ENCODE measurements at places on chromosomes 5 and 9. TPM values are rescaled to one million over a fixed set of nuclear protein-coding genes. Genes with fewer than 3 reads are reported as not detected.

NEUROG1 gene
- not detected for total RNA-seq

HSD17B3 gene
- 0.66 TPM for total RNA-seq

DDX4 gene
- not detected for total RNA-seq

ACTBL2 gene
- not detected for total RNA-seq

TRIM36 gene
- total RNA-seq: 0.48 TPM

PCDHB5 gene
- 5.0 TPM for total RNA-seq

DNA sequence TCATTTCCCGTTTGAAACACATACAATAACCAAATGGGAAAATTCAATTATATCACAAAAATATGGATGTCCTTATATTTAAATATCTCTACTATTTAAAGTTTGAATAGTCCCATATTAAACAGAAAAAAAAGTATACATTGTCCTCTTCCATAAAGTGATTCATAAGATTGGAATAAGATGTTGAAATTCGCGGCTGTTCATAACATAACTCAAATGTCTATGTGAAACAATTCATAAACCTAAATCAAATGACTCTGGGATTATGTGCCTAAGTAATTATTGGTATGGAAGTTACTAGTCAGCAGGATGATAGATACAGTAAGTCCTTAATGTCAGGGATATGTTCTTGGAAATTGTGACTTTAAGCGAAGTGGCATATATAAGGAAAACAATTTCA, 3.9 kb upstream of the EFNA5 start:
- H3K4me3 ChIP-seq: no peak overlapping the region
- DNase-seq: no peak
- H3K4me1 ChIP-seq: no peaks in the 10 kb centered on the region
- peaks cover 22% of the 10 kb centered on the region for H3K27me3 ChIP-seq
- H3K27ac ChIP-seq: no peak overlapping the region
- no peaks in the 10 kb centered on the region for H3K36me3 ChIP-seq

DNA sequence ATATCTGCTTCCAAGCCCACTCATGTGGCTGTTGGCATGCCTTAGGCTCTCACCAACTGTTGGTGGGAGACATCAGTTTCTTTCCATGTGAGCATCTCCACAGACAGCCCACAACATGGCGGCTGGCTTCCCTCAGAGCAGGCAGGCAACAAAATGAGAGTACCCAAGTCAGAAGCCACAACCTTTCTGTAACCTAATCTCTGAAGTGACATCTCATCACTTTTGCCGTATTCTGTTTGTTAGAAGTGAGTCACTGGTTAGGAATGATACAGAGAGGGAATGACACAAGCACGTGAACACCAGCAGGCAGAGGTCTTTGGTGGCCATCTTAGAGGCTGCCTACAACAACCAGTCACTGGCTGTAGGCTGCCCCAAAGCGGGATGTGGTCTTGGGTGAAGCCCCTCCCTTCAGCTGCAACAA, 88.6 kb upstream of the RASGRF2 start:
- no peak overlapping the region for H3K4me3 ChIP-seq
- H3K36me3 ChIP-seq: no peaks in the 10 kb centered on the region
- H3K27me3 ChIP-seq: no peaks in the 10 kb centered on the region
- H3K4me1 ChIP-seq: peaks cover 4% of the 10 kb centered on the region

DNA sequence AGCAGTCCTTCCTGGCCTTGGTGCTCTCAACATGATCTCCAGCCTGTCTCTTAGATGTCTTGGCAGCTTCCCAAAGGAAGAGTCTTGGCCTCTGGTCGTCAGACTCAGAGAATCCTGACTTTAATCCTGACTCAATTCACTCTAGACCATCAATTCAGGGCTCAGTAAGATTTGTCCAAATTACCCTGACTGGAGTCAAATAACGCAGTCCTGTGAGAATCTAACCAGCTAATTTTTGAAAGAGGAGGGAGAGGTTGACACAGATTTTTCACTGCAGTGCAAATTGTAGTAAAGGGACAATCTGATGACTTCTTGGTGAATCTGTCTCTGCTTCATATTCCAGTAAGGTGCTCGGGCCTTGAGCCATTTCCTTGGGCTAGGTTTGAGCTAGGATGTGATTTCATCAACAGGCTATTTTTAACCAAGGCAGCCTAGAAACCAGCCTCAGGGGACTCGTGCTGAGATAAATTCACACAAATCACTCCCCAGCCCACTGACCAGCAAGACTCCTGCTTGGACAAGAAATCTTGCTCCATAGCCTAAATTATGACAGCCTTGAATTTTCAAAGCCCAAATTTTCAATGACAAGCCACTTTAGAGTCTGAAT, 257.4 kb downstream of the ENC1 start:
- H3K36me3 ChIP-seq: no peaks in the 10 kb centered on the region
- H3K4me1 ChIP-seq: peaks cover 27% of the 10 kb centered on the region
- H3K27me3 ChIP-seq: no peaks in the 10 kb centered on the region

- H3K4me3 ChIP-seq: no peak overlapping the region
- no peak overlapping the region for H3K27ac ChIP-seq
- no peak for DNase-seq
- no peaks in the 10 kb centered on the region for H3K36me3 ChIP-seq
- H3K27me3 ChIP-seq: peaks cover 51% of the 10 kb centered on the region
- H3K4me1 ChIP-seq: peaks cover 5% of the 10 kb centered on the region
Measured at GRCh38 chr9:135242049-135242396, 154.6 kb downstream of the OLFM1 start.

DNA sequence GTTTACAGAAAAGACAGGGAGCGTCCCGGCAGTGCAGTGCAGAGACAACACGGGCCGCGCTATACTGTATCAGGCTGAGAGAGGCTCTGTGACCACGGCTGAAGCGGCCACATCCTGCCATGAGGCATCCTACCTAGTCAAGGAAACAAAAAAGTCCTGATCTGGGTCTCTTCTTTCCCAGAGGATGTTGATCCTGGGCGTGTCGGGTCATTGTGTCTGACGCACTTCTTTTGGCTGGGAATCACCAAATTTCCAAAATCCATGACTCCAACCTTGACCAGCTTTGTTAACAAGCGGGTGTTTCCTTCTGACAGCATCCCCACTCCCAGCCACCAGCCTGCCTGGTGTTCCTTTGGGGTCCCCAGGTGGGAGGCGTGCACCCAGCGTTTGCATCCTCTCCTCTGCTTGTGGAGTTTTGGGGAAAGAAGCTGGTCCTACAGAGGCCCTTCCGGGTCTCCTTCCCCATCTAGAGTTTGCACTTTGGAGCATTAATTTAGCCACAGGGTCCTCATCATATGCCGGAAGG, 91.4 kb upstream of the RAI14 start:
- H3K4me3 ChIP-seq: no peak overlapping the region
- peak; percentile 30 for DNase-seq
- H3K36me3 ChIP-seq: no peaks in the 10 kb centered on the region
- peak overlapping the region; percentile 58 for H3K27ac ChIP-seq
- no peaks in the 10 kb centered on the region for H3K27me3 ChIP-seq
- H3K4me1 ChIP-seq: peaks cover 21% of the 10 kb centered on the region

GRCh38 chr5:128432913-128433440, 105.1 kb downstream of the FBN2 start:
- H3K4me1 ChIP-seq: no peaks in the 10 kb centered on the region
- no peaks in the 10 kb centered on the region for H3K36me3 ChIP-seq
- H3K4me3 ChIP-seq: no peak overlapping the region
- DNase-seq: no peak

DNA sequence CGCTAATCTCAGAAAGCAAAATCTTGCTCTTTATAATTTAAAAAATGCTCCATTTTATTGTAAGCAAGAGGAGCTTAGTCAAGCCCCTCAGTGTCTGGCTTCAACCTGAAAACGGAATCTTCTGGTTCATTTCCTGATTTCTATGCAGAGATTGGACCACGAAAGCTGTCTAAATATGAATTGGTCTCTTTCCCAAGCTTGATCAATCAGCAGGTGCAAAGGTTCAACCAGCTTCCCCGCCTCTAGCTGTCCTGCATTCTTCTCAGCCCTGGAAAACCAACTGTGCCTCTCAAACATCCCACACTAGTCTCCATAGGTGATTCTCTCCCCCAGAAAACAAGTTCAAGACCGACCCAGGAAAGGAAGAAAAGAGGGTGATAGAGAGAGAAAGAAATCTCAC, 34.5 kb downstream of the FNBP1 start:
- no peaks in the 10 kb centered on the region for H3K36me3 ChIP-seq
- H3K4me3 ChIP-seq: no peak overlapping the region
- no peaks in the 10 kb centered on the region for H3K27me3 ChIP-seq
- no peak for DNase-seq
- H3K4me1 ChIP-seq: no peaks in the 10 kb centered on the region

GRCh38 chr5:179411161-179411841, 66.0 kb upstream of the ADAMTS2 start:
- H3K36me3 ChIP-seq: no peaks in the 10 kb centered on the region
- no peaks in the 10 kb centered on the region for H3K4me1 ChIP-seq
- peaks cover 10% of the 10 kb centered on the region for H3K27me3 ChIP-seq

DNA sequence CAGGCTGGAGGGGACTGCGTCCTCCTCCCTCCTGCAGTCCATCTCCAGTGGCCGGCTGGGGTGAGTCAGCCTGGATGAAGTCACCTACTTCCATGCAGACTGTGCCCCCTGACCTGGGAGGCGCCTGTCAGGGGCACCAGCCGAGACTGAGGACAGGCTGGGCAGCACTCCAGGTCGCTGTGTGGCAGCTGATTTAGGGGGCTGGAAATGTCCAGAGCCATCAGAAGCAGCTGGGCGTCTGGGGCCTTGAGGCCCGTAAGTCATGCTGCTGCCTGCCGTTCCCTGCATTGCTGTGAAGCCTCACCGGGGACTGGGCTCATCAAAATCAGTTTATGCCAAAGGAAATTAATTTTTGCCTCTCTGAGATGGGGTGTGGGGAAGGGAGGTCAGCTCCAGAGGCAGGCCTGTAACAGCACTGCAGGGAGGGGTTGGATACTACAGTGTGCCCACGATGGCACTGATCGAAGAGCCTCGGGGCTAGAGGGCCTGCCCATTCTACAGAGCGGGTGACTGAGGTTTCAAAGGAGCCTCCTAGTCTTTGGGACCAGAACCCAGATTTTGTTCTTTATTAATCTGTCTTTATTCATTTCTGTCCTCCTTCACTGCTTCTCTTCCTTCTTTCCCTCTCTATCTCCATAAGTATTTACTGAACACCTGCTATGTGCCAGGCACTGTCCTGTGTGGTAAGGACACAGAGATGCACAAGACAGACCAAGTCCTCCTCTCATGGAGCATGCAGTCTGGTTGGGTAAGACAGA, 70.4 kb upstream of the PSD2 start:
- no peaks in the 10 kb centered on the region for H3K4me1 ChIP-seq
- H3K27me3 ChIP-seq: no peaks in the 10 kb centered on the region
- DNase-seq: peak; percentile 58
- no peak overlapping the region for H3K4me3 ChIP-seq

GRCh38 chr9:84593352-84593751, 76.2 kb upstream of the NTRK2 start:
- H3K4me3 ChIP-seq: no peak overlapping the region
- H3K36me3 ChIP-seq: no peaks in the 10 kb centered on the region
- no peak overlapping the region for H3K27ac ChIP-seq
- H3K4me1 ChIP-seq: no peaks in the 10 kb centered on the region

- no peak overlapping the region for H3K4me3 ChIP-seq
- H3K36me3 ChIP-seq: no peaks in the 10 kb centered on the region
- no peak for DNase-seq
- no peak overlapping the region for H3K27ac ChIP-seq
- no peaks in the 10 kb centered on the region for H3K27me3 ChIP-seq
Measured at GRCh38 chr5:133219296-133219695, 167.5 kb downstream of the HSPA4 start.

DNA sequence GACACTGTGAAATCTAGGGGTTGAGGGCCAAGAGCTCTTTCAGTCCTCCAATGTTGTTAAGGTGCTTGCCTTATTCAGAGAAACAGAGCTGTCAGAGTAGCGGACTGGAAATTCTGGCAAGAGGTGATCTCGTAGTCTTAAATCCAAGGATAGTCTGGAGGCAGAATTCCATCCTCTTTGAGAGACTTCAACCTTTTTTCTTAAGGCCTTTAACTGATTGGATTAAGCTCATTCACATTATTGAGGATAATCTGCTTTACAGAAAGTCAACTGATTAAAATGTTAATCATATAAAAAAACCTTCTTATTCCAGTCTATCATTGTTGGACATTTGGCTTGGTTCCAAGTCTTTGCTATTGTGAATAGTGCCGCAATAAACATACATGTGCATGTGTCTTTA, 243.1 kb upstream of the COX7C start:
- H3K4me3 ChIP-seq: no peak overlapping the region
- no peaks in the 10 kb centered on the region for H3K4me1 ChIP-seq
- H3K27ac ChIP-seq: no peak overlapping the region
- no peaks in the 10 kb centered on the region for H3K36me3 ChIP-seq

DNA sequence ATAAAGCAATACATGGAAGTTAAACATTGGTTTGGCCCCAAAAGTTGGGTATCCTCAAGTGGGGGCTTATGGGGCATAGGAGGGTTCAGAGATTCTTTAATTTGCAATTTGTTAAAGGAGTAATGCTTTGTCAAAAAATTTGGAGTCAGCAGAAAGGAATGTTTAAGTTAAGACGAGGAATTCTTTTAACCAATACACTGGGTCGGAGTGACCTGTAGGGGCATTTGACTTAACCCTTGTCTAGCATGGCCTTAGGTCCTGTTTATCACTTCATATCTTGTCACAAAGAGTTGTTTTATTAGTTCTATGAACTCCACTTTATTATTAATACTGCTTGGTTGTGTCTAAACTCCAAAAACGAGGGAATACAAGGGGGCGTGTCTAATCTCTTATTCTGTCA, 656.1 kb upstream of the RORB start:
- no peak for DNase-seq
- H3K27me3 ChIP-seq: no peaks in the 10 kb centered on the region
- no peak overlapping the region for H3K4me3 ChIP-seq

DNA sequence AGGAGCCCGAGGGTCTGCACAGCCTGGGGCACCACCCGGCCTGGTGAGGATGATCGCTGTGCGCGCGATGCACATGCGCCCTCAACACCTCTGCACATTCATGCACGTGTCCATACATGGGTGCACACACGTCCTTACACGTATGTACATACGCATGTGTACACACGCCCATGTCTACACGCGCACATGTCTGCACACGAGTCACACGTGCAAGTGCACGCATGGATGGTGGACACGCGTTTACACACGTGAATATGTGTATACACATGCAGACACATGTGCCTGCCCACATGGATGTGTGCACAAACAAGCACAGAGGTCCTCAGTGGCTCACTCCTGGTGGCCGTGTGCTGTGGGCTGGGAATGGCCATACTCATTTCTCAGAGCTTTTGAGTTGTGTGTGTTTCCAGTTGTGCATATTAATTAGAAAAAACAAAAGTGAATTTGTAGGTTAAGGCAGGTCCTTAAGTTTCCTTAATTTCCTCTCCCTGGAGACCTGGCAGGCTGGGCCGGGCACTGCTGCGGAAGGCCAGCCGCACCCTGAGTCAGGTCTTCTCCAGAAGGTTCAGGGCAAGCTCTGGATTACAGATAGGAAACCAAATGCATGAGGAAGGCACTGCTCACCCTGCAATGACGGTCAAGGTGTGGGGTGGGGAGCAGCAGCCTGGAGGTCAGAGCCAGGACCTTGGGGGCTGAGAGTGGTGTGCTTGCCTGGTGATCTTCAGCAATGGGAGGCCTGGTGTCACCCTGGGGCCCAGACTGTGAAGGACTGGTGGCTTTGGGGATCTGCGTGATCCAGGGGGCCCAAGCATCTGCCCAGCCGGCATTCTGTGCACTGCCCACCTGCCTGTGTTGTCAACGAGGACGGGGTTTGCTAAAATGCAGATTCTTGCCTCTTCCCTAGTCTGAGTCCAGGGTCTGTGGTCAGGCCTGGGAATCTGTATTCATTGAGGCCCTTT, 1.3 kb upstream of the RNU6ATAC start:
- no peak overlapping the region for H3K4me3 ChIP-seq
- peaks cover 24% of the 10 kb centered on the region for H3K4me1 ChIP-seq
- peaks cover 3% of the 10 kb centered on the region for H3K36me3 ChIP-seq
- no peak overlapping the region for H3K27ac ChIP-seq
- no peaks in the 10 kb centered on the region for H3K27me3 ChIP-seq

All from heart right ventricle (tissue), 16 donors.